Stimulated activated CD8-positive, alpha-beta memory T cell treated with anti-CD3 and anti-CD28 coated beads, Interleukin-2, amount 100 ng/mL, for 1 hour (primary cell): ENCODE measurements at places on chromosomes 5 and 9.
A peak's percentile ranks its signal among the peaks of the same experiment; 100 is the strongest.

DNA sequence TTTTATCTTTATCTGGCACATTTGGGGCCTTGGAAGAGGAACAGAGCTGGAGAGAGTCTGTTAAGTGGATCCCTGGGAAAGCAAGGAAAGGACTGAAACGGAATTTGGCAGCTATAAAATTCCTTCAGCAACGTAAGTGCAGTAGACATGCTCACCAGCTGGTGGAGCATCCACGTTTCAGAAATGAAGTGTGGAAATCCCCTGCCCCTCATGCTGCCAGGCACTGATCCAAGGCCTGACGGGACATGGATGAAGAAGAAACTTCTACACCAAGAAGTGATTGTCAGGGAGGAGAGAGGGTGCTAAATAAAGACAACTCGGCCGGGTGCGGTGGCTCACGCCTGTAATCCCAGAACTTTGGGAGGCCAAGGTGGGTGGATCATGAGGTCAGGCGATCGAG is 209.3 kb downstream of the ROR2 start:
- DNase-seq = no peak

- no peak for DNase-seq
Measured at GRCh38 chr9:115888131-115888530, 265.5 kb upstream of the PAPPA start.

- DNase-seq = no peak
Measured at GRCh38 chr9:33884856-33885701, 68.1 kb downstream of the UBE2R2 start.

GRCh38 chr9:93100276-93100636 is 4.2 kb downstream of the CARD19 start:
- DNase-seq = no peak

DNA sequence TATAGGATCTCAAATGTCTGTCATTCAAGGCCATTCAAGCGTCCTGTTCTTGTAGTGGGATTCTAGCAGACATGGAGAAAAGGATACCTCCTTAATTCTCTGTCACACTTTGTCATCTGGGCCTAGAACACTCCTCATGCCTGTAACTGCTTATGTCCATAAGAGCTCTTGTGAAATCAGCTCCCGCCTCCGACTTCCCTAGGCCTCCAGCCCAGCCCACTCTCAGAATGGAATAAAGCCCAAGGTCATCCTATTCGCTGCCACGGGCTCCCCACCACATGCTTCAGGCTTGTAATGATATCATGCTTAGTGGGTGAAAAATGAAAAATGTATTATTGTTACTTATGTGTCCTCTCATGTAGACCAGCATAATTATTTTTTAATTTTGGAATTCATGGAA is 632.5 kb downstream of the ISL1 start:
- DNase-seq = no peak

DNA sequence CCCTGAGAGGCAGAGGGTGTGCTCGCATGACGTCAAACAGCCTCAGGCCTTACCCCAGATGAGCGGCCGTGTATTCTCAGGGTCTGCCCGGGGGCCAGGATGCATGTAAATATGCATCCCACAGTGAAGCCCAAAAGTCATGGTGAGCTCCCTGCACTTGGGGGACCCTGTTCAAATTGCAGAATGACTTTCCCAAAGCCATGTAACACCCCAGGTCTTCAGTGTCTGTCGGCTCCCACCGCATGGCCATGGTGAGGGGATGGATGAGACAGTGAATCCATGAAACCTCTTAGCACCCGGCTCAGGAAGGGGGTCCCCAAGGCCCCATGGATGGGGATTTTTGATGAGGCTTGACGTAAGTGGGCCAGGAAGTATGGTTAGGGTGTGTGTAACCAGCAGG is 9.3 kb upstream of the COL5A1 start:
- no peak for DNase-seq

DNA sequence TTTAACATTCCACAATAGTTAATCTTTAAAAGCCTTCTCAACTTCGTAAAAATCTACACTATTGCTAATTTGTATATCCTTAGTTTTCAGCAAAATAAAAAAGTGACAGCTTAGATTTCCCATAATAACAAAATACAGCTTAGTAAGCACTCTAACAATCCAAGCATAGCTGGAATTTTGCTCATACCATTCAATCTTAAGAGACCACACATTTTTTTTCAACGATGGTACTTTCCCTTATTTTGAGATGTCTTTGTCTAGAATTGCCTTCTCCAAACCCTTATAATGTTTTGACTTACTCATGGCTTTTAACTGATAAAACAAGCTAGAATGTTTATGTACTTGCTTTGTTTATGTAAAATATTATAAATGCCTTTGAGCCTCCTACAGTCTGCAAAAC is 65.6 kb downstream of the HOMER1 start:
- no peak for DNase-seq

GRCh38 chr5:113693701-113694100 is 180.2 kb downstream of the YTHDC2 start:
- no peak for DNase-seq

GRCh38 chr5:116013207-116013785 is 19.0 kb upstream of the ARL14EPL start:
- no peak for DNase-seq

GRCh38 chr5:171422495-171422894 is 3.0 kb downstream of the FGF18 start:
- DNase-seq = no peak

- no peak for DNase-seq
Measured at GRCh38 chr5:141647851-141648250, 3.4 kb downstream of the FCHSD1 start.

DNA sequence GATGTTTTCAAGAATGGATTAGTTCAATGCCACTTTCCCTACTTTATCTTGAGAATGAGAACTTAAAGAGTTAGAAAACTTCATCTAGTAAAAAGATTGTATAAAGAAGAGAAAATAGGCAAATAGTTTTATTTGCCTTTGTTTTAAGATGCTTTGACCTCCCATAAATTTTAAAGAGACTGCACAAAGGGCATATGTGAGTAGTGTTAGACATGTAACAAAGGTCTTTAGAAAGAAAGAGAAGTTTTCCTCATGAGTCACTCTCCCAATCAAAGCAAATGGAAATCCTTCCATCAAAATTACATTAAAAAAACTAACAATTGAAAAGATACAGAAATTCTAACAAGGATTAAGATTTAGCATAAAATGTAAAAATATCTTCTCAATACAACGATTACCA is 381.8 kb upstream of the KIF2A start:
- DNase-seq = no peak

GRCh38 chr9:126488310-126488709 is 125.4 kb upstream of the LMX1B start:
- no peak for DNase-seq

- no peak for DNase-seq
Measured at GRCh38 chr5:3201941-3202340, 393.7 kb upstream of the IRX1 start.

GRCh38 chr5:149011084-149011483 is 51.8 kb downstream of the SH3TC2 start:
- DNase-seq = no peak

DNA sequence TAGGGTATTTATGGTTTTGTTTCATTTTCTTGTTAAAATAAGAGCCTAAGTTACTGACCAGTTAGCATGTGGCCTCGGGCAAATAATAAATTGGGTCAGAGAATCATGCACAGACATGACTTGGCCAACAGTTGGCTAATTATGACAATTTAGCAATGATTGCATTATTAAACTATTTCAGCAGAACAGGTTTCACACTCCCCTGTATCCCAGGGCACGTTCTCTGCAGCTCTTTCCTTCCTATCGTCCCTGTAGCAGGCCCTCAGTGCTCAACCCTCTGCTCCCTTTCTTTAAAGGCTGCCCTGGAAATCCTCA is 167.9 kb downstream of the TSSK1B start:
- no peak for DNase-seq

- no peak for DNase-seq
Measured at GRCh38 chr5:91101600-91102379, 281.3 kb downstream of the ARRDC3 start.

- DNase-seq = no peak
Measured at GRCh38 chr9:125258160-125258785, 3.4 kb upstream of the GAPVD1 start.

DNA sequence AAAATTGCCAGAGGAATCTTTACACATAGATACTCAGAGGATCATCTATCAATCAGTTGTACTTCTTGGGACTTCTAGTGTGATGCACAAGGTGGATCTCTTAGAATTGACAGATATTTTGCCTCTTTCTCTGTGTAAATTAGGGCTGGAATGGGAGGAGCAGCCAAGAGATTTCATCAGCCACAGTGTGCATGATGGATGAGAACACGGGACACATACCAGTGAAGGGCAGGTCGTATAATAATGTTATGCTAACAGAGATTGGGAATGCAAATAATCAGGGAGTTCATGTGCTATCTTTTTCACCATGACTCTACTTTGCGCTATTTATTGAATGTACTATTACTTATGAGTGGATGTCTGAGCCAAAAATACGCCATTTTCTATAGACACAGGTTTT is 43.3 kb upstream of the ISOC1 start:
- DNase-seq = no peak

DNA sequence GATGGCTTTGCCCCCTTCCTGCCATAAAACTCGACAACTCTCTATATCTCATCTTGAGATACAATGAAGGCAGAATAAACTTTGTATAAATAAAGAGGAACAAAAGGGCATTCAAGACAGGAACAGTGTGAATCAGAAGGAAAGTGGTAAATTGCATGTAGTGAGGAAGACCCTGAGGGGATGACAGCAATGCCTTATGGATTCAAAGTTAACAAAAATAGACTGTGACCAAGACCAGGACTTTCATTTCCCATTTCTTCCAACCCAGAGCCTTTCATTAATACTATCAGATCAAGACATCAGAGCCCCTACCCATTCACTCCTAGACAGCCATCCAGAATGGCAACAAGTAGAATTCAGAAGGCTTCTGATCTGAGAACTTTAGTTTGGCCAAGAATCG is 46.4 kb upstream of the ZNF462 start:
- DNase-seq = no peak

DNA sequence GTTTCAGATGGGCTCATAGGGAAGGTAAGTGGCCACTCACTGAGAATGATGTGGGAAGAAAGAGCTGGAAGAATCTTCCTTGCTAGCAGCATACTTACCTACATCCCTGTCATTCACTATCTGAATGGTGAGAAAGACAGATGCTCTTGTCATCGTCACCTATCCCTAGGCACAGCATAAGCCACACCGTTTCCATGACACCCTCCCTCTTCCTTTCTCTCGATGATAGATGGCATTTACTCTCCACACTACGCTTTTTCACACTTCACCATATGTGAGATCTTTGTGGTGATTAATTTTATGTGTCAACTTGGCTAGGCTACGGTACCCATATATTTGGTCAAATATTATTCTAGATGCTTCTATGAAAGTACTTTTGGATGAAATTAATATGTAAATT is 44.4 kb upstream of the FER start:
- DNase-seq = no peak

DNA sequence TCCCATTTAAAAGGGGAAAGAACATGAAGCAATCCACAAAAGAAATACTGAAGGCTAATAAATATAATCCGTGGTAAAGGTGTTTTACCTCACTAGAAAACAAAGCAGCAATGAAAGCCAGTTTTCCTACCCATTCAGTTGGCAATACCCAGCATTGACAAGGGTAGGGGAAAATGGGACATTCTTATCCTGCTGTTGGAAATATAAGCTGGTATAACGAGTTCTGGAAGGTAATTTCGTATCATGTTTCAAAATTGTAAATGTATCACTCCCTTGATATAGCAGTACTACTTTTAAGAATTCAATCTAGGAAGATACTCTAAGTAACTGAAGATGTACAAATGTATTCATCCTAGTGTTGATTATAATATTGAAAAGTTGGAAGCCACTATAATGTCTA is 22.9 kb upstream of the RALGPS1 start:
- no peak for DNase-seq

GRCh38 chr5:64678374-64678773 is 11.9 kb upstream of the SHISAL2B start:
- no peak for DNase-seq

GRCh38 chr5:65874241-65874640 is 52.1 kb upstream of the ERBIN start:
- DNase-seq = no peak

- no peak for DNase-seq
Measured at GRCh38 chr9:120569556-120569955, 10.4 kb downstream of the CDK5RAP2 start.

GRCh38 chr9:113479174-113479621 is 15.7 kb downstream of the RGS3 start:
- peak; percentile 14 for DNase-seq

- DNase-seq = no peak
Measured at GRCh38 chr9:126049088-126049487, 277.5 kb upstream of the MVB12B start.

DNA sequence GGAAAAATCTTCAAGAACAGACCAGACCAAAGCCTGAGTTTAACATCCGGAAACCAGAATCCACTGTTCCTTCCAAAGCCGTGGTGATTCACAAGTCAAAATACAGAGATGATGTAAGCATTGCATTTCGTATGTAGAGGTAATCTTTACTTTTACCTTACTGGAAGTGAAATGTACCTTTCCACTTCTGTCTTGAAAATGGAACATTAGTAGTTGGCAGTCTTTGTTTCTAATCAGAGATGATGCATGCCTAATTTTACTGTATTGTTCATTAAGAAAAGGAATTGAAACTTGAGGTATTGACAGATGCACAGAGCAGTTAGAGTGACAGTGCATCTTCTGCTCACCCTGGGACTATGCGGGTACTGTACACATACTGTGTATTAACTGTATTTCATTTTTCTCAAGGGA is 34.6 kb downstream of the HABP4 start:
- no peak for DNase-seq

GRCh38 chr5:123527190-123527589 is 15.2 kb downstream of the CSNK1G3 start:
- no peak for DNase-seq

DNA sequence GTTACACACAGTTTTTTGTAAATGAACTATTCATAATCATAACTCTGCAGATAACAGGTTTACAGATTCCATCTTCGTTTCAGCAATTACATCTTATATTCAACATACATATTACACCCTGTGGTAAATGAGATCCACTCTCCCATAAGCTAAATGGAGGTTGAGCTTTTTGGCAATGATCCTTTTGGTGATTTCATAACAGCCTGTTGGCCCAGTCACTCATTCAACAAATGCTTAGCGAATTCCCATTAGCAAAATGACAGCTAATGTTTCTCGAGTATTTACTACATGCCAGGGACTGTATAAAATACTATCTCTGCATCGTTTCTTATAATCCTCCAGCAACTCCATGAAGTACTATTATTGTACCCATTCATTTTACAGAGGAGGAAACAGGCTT is 25.4 kb upstream of the AGXT2 start:
- no peak for DNase-seq
